ENCODE measurements at places on chromosomes 4 and X.
A peak's percentile ranks its signal among the peaks of the same experiment; 100 is the strongest.

DNA sequence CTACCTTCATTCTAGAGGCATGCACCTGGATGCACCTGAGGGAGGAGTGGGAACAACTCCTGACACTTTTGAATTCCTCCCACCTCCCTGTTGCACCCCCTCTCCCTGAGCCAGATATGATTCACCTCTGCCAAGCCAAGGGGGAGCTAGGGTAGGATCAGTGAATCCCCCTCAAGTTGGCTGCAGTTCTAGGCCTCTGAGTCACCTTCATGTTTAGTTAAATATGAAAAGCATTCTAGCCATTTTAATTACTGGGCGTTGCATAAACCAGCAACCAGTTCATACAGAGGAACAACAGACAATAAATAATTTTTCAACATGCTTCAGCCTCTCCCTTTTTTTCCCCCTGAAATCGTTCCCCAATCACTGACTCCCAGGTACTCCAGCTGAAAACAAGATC is 1440.2 kb downstream of the ADGRL3 start:
- DNase-seq = no peak

DNA sequence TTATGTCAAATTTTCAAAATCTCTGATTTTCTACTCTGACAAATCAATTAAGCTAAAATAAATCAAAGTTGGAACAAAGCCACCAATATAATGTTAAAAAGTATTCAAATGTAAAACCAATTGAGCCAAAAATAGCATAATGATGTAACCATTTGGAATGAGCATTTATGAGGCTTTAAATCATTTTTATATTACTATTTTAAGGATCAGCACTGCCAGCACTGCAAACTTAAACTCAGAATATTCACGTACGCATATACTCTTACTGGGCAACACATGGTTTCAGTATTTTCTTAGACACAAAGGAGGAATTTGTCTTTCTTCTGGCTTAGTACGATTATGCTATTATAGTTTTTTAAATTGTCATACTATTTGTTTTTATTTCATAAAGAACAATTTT is 52.2 kb downstream of the AFAP1 start:
- no peak for DNase-seq

GRCh38 chr4:128528793-128529553 is 241.4 kb upstream of the PGRMC2 start:
- no peak for DNase-seq

DNA sequence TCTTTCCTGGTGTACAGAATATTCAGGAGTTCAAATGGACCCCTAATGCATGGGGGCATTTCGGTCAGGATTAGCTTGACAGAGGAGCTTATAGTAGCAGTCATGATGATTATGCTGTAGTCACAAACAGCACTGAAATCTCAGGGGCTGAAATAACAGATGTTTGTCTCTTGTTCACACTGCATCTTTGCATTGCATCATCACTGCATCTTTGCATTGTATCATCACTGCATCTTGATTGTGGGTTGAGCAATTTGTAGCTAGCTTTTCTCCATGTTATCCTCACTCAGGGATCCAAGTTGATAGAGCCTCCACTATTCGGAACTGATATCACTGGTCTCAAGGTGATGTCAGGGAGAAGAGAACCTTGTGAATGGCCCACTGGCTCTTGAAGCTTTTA is 160.9 kb downstream of the GATB start:
- DNase-seq = no peak

DNA sequence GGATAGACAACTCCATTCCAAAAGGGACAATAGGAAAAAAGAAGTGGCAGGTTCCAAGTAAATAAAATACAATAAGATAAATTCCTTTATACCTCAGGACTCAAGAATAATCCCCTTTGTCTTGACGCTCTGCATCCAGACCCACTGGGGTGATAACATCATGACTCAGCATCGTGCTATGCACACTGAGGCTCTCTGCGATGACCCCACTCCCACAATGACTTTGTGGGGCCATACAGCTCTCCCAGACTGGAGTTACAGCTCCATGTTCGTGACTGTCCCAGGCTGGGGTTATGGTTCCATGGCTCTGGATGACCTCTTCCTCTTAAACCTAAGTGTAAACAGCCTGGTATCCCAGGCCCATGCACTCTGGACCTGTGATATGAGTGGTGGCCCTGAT is 254.5 kb upstream of the ADGRL3 start:
- DNase-seq = no peak

GRCh38 chr4:53490161-53490956 is 100.9 kb downstream of the LNX1 start:
- no peak for DNase-seq

DNA sequence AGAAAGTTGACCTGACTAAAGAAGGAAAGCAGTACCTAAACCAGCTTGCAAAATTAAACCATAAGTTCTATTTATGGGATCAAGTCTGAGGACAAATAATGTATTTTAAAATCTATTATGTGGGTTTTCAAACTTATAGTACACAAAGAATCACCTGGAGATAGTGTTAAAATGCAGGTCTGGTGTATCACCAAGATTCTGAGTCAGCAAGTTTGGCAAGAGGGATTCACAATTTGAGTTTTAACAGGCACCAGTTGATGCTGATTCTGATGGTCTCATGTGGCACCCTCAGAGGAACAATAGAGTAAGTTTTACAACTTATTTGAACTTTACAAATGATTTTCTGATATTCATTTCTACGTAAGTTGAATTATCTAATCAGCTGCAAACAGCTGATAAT is 9.1 kb upstream of the STATH start:
- DNase-seq = no peak

GRCh38 chr4:101019941-101020401 is 327.4 kb downstream of the PPP3CA start:
- DNase-seq = no peak

DNA sequence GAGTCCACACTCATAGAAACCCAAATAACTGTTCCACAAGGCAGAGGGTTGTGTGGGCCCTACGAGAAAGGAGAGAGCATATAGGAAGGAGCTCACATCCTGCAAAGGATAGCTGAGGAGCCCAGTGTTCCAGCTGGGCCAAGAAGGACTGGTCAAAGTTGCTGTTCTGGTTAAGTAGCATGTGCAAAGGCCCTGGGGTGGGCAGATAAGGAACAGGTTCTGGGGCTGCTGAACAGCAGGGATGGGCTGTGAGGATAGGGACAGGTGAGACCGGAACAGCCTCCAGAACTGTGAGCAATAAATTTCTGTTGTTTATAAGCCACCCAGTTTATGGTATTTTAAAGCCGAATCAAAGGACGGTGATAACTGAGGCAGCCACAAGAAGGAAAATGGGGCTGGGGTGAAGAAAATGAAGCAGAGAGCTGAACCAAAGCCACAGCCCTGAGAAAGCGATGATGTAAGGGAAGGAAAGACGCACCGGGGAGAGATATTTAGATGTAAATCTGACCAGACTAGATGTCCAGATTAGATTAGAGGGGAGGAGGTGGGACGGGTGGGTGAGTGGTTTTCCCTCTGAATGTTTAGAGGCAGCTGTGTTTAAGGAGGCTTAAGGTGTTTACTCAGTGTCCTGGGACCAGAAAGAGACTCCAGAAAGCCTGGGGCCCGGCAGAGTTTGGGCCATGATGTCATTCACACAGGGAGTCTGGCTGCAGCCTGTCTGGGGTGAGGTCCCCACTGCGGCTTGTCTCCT is 180.8 kb upstream of the BCOR start:
- peak; percentile 41 for DNase-seq

DNA sequence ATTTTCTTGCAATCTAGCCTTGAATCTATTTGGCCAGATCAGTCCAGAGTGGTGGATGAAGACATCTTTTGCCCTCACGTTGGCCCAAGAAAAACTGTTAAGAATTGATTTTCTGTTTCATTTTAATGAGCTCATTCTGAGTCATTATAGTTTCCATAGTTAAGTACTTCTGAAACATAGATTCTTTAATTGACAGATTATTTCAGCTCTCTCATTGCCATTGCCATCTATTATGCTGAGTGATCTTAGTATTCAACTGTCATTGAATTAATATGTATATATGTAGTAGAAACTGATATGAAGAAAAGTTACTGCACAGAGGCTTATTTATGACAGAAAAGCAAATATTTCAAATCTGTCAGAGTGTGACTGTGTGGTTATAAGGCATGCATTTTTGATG is 45.5 kb upstream of the PPP1R2C start:
- DNase-seq = no peak

- DNase-seq = no peak
Observed at GRCh38 chr4:142500966-142501365, 345.1 kb downstream of the INPP4B start.
